ENCODE measurements at places on chromosomes 12 and 14.

DNA sequence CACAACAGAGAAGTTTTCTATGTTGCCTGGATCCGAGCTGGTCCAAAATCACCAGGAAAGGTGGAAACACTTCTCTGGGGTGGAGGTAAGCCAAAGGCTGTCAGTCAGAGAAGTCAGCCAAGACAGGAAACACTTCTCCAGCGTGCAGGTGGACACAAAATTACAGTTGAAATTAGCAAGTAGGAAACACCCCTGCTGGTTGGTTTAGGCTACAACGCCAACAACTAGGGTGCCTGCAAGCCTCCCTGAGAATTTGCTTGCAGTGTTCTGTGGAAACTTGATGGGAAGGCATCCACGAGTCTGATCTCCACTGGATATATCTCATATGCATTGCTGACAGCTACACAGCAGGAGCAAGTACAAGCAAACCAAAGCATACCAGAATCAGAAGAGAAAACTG lies 600.5 kb downstream of the RERGL start:
- no peak for DNase-seq

DNA sequence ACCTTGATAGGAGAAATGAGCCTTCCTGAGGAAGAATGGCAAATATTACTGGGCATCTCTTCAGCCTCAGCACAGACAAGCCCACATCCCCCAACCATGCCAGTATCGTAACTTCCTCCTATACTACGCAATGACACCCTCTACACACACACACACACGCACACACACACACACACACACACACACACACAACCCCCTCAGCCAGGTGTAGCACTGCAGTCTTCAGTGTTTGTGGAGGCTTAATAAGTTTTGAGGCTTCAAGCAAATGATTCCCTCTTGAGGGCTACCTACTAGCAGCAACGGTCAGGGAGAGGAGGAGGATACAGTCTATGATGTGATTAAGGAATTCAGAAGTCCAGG lies 1.6 kb downstream of the DGKA start:
- DNase-seq, result no peak

- DNase-seq, result no peak
Measured at GRCh38 chr12:121139286-121139685, 6.6 kb downstream of the P2RX7 start.

DNA sequence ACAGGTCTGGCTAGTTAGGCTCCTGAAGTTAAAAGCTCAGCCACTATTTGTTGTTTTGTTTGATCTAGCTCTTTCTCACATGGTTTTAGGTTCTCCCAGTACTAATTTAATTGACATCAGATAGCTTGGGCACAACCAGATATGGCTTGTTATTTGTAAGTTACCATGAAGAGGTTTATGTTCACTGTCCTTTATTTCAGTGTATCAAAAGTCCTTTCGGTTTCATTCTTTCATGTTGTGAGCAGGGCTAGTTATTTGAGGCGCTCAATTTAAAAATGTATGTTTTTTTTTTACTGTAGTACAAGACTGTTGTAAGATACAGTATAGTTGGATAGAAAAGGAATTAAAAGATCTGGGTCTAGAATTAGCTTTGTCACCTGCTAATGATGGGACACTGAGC lies 7.0 kb downstream of the GPX2 start:
- DNase-seq, result no peak
